ENCODE measurements at places on chromosomes 13 and 19.

DNA sequence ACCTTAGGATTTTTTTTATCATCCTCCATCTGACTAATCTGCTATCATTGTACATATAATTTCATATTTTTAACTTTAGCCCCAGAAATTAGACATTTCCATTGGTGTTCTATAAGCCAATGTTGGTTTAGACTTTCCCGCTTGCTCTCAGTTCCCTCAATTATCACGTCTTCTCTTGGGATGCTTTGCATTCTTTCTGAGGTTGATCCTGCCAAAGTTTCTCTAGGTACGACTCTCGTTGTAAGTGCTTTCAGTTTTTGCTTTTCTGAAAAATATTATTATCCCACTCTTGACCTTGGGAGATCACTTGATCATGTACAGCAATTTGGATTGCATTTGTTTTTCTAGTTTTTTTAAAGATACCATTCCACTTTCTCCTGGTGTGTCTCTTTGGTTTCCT lies 270.2 kb downstream of the IRS2 start:
- DNase-seq, result no peak

DNA sequence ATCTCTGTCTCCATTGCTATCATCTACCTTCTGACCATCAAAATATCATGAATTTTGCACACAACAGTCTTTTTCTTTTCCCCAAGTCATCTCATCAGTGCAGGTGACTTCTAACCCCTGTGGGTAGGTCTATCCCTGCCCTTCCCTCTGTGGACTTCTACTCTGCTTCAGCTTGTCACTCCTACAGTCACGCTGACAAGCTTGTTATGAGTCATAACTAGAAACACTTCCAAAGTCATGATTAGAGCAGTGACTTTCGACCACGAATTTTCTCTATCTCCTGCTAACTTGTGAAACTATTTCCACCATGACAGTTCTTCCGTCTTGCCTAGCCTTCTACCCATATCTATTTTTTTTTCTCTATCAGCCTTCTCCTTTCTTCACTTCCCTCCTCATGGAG lies 343.7 kb upstream of the ARGLU1 start:
- no peak for DNase-seq

- no peak for DNase-seq
Observed at GRCh38 chr13:108376308-108376707, 106.8 kb downstream of the TNFSF13B start.

GRCh38 chr13:70390968-70391367 lies 282.7 kb upstream of the KLHL1 start:
- no peak for DNase-seq

- no peak for DNase-seq
Observed at GRCh38 chr19:46693760-46694159, 23.2 kb downstream of the PRKD2 start.

DNA sequence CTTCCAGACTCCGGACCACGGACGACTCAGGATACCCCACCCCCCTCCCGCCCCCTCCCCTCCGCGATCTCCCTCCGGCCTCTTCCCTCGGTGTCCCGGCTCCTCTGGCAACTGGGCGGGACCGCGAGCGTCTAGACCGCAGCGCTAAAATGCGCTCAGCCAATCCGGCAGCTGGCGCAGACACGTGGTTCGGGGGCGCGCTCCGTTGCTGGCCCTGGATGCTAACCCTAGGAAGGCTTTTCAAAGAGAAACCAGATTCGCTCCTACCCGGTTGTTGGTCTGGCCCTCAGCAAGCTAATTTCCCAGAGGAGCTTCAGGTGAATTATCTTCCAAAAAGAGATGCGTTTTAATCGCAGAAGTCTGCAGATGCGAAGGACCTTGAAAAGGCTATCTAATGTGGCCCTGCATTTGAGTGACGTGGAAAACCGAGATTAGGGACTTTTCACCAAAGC lies at the start of gene DZIP1:
TSS of gene DZIP1 (minus strand) at position 106 of the 452 bp plus-strand sequence. CDS start 2,677 bp downstream, outside the sequence.
- DNase-seq, result peak; percentile 84

DNA sequence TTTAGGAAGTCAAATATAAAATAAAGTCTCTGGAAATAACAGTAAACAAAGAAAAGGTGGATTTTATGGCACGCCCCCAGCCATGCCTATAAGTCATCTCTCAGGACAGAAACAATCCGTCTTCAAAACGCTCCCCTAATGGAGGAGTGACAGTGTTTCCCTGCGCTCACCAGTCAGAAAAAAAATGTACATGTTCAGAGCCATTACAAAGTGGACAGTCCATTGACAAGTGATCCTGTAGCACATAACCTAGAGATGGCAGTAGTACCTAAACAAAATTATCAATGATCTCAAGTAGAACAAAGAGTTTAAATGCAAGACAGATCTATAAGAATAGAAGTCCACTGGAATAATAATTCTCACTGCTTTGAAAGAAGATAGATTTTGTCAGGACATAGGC lies 891.7 kb upstream of the MIR17HG start:
- no peak for DNase-seq

DNA sequence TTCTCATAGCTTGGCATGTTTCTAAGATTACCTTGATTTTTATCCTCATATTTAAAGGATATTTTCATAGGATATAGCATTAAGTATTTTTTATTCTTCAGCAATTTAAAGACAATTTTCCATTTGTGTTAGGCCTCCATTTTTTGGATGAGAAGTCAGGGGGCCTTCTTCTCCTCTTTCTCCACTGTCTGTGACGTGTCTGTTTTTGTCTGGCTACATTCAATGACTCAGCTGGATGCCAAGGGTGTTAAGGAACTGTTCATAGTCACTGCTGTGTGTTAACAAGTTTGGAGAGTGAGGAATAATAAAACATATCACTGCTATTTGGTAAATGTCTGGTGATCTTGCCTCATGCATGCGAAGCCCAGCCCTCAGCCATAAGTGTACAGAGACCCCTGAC lies 36.4 kb downstream of the ZNF582 start:
- DNase-seq, result no peak

GRCh38 chr13:110340812-110341444 lies 33.8 kb downstream of the COL4A2 start:
- DNase-seq, result peak; percentile 80

DNA sequence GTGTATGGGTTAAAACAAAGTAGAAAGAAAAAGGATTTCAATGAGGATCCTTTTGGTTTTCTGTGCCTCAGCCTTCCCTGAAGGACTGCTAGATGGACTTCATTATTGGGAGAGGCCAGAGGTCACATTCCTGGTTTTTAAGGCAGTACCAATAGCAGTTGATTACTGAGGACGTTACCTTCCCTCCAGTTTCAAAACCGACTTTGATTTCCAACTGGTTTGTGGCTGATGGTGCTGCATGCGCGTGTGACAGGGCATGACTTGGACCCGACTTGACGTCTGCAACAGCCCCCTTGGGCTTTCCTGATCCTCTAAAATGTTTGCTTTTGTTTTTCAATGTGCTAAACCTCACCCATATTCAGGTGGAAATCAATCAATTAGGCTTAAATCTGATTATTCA lies 314.3 kb upstream of the ARGLU1 start:
- DNase-seq, result no peak

GRCh38 chr19:5289060-5289990 lies 51.3 kb downstream of the PTPRS start:
- no peak for DNase-seq

DNA sequence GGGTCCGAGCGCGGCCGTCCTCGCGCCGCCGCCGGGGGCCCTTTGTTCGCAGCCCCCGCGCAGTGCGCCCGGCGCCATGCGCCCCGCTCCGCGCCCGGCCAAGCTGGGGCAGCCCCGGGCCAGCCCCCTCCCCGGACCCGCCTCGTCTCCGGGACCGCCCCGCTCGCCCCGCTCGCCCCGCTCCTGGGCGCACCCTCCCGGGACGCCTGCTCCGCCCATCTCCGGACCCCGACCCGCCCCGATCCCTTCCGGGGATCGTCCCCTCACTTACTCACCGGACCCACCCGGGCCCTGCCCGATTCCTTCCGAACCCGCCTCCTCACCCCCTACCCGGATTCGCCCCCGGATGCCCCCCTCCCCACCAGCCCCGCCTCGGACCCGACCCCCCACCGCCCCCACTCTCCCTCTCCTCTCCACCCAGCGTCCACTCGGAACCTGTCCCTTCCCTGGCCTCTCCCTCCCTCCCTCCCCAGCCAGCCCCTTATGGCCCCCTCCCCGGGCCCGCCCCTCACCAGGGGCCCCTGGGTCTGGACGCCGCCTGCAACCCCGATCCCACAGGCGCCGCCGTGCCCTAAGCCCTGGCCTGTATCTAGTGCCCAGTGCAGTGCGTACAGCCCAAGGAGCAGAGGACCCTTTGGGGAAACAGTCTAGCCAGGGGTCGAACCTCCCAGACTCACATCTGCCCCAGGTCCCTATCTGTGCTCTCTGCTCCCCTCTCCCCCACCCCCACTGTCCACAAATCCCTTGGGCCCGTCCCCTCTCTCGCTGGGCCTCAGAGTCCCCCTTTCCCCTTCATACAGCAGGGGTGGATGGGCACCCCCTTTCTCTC lies at the start of gene CPAMD8:
TSS of gene CPAMD8 (minus strand) at position 105 of the 829 bp plus-strand sequence. CDS start 168 bp downstream, outside the sequence.
- DNase-seq, result no peak

DNA sequence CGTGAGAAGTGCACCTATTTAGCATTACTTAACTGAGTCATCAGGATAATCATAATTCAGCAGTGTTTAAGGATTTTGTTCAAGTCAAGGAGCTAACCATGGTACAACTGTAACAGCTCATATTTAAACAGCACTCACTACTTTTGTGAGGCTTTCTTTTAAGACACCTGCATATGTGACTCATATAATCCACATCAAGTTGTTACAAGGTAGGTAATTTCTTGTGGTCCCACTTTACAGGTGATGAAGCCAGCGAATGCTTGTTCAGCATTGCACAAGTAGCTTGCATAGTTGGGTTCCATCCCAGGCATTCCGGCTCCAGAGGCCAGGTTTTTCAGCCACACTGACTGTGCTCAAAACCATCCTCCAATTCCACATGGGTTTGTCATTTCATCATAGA lies 569.2 kb downstream of the MYO16 start:
- DNase-seq, result peak; percentile 6

GRCh38 chr19:48896191-48896720 lies 2.3 kb downstream of the TULP2 start:
- no peak for DNase-seq

GRCh38 chr19:11560404-11561051 lies 1.5 kb upstream of the ELOF1 start:
- DNase-seq, result peak; percentile 78

DNA sequence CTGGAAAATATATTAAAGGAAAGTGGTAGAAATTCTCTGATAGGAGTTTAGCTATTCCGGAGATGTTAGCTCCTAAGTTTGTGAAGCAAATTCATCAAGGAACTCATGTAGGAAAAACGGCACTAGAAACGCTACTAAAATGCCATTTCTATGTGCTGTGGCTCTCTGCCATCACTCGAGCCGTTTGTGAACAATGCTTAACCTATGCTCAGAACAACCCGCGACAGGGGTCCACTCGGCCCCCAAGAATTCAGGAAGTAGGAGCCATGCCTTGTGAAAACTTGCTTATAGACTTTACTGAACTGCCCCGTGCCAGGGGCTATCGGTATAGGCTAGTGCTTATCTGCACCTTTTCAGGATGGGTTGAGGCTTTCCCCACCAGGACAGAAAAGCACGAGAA lies 14.2 kb upstream of the SLC15A1 start:
- DNase-seq, result no peak

DNA sequence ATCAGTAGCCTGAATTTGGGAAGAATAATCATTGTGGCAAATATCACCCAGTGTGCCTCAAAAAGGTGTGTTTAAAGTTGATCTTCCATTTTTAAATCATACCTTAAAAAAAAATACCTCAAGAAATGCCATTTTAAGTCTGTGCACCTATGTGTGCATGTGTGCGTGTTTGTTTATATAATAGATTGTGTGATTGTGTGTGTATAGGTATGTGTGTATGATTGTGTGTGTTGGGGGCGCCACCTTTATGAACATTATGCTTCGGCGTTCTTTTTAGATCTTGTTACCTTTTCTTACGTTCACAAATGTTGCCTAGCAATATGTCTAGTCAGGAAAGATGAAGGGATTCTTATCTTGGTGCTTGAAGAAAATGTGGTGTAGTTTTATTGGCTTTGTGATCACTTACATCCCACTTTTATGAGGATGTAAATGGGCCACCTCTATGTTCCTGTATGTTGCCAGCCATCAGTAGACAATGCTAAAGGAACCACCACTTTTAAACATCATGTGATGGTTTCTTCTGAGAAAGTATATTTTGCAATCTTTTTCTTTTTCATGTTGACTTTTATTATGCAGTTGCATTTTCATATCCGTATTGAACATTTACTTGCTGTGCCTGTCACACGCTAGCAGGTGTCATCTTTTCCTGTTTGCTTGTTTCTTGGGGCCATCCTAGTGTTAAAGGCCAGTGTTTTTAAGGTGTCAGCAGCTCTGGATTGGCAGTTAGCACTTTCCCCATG lies 2.2 kb upstream of the IRS2 start:
- no peak for DNase-seq

GRCh38 chr13:78759704-78760103 lies 100.7 kb upstream of the OBI1 start:
- DNase-seq, result no peak

DNA sequence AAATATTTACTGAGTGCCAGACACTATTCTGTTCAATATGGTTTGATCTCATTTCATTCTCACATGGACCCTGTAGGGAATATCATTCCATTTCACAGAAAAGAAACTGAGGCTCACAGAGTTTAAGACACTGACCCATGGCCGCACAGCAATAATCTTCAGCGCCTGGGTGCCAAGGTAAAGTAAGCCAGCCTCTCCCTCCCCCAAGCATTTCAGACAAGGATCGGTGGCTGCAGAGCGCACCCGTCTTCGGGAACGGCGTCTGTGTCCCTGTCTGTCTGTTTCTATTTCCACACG lies 4.3 kb upstream of the PDE4A start:
- no peak for DNase-seq

DNA sequence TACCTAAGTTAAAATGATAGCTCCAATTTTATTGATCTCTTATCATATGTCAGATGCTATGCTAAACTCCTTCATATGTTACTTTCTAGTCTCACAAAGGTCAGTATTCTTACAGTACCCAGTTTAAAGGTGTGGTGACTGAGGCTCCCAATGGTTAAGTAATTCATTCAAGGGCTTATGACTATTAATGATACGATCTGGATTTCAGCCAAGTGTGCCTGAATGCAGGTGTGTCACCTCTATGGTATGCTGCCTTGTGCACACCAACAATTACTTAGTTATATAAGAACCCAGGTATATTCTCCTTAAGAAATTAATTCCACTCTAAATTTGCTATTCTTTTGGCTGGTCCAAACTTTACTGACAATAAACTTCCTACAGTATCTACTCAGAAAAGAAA lies 84.6 kb upstream of the TRPC4 start:
- DNase-seq, result no peak

DNA sequence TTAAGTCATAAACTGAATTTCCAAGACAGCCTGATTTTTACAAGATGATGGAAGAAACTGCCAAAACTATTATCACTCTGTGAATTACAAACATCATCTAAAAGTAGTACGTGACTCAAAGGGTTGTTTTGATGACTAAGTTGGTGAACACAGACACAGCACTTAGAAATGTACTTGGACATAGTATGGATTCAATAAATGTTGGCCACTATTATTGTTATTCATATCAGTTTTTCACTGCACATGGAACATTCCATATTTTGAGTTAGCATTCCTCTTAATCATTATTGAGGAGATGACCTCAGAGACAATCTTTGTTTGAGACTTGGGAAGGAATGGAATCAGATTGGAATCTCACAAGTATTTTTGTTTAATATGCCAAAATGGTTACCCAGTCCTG lies 172.9 kb downstream of the OXGR1 start:
- no peak for DNase-seq
